ENCODE measurements at places on chromosomes 6 and 20.

GRCh38 chr6:12083302-12083701 is 71.2 kb downstream of the HIVEP1 start:
- DNase-seq, result no peak

GRCh38 chr6:113909224-113909856 is 52.2 kb downstream of the MARCKS start:
- no peak for DNase-seq

DNA sequence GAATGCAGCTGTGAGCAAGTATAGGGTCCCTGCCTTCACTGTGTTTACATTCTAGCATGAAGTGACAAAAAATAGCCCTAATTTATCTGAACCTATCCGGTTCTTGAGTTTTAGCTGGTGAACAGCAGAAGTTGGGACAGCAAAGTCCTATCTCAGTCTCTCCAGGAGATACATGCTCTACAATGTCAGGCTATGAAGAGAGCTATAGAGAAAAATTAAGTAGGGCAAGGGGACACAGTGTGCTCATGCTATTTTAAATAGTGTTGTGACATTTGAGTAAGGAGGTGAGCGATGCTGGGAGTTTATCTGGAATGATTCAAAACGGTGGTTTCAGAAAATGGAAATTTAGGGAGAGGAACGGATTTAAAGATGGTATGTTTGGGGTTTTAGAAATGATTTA is 20.4 kb downstream of the SRPK1 start:
- no peak for DNase-seq

GRCh38 chr6:36663504-36664446 is 14.7 kb upstream of the CDKN1A start:
- DNase-seq, result no peak

DNA sequence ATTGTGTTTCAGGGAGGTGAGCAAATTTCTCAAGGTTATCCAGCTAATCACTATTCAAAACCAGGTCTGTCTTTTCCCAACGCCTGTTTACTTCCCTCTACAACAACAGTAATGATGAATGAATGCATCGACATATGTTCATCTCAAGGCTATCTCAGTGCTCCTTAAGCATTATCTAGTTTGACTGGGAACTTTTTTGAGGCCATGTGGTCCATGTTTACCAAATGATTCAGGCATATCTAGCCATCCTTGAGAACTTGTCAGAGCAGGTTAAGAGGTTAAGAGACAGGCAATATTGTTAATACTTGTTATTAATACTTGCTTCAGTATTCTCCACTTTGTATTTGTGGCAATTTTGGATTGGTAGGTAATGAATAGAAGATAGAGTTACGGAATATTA is 1038.4 kb upstream of the FLRT3 start:
- DNase-seq, result no peak

DNA sequence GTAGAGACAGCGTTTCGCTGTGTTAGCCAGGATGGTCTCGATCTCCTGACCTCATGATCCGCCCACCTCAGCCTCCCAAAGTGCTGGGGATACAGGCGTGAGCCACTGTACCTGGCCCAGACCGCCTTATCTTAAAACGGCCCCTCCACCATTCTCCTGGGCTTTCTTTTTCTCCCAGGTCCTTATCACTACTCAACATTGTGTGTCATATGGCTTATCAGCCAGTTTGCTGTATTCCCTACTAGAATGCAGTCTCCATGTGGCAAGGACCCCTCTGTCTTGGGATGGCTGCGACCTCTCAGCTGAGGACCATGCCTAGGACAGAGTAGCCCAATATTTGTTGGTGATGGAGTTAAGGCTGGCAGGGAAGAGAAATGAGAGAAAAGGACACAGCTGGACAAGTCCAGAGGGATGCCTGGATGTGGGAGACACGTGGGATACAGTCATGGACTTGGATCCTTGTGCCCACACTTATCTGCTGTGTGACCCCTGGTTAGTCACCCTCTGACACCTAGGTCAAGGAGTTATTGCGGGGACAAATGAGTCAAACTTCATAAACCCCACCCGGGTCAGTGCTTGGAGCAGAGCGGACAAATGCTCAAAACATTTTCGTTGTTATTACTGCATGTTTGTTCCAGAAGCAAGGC is 24.0 kb downstream of the ADA start:
- no peak for DNase-seq

DNA sequence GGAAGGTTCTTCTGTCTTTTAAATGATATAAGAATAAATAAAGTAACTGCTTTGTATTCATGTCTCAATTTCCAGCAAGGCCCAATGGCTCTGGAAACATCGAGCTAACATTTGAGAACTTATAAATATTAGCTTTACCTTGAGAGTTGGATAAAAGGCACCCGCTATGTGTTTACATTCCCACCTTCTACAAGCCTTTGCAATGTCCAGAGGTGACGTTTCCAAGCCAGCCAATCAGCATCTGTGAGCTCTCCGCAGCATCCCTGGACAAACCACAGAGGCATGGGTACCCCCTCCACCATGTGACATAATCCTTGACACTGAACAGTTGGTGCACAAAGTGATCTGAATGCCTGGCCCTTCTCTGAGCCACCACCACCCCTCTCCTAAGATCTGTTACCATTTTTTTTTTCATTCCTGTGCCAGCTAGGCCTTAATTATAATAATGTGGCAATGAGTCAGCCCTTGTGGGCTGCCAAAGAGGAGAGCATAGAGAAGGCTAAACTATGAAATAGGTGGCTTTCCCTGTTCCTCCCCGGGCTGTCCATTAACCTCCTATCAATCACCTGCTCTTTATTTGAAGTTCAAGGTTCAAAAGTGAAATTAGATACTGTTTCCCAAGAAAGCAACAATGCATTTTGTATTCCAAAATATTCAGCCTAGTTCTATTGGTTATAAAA is 4.1 kb downstream of the CBLN4 start:
- no peak for DNase-seq

DNA sequence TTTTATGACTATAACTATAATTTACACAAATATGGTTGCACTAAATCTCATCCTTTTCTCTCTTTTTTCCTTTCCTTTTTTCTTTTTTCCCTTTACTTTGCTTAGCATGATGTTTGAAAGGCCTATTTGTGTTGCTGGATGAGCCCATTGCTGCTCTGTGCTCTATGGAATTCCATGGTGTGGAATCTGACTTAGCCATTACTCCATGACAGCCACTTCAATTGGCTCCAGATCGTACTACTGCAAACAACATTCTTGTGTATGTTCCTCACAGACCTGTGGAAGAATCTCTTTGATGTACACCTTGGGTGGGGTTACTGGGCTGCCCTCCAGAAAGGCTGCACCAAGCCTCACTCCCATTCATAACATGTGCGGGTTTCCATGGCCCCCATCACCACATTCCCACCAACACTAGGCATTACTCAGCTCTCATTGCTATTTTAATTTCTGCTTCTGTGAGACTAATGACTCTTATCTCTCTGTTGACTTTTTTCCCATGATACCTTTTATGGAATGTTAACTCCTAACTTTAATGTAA is 979.0 kb downstream of the KIF16B start:
- no peak for DNase-seq

- DNase-seq, result no peak
Measured at GRCh38 chr6:115220551-115221159, 840.0 kb downstream of the FRK start.

DNA sequence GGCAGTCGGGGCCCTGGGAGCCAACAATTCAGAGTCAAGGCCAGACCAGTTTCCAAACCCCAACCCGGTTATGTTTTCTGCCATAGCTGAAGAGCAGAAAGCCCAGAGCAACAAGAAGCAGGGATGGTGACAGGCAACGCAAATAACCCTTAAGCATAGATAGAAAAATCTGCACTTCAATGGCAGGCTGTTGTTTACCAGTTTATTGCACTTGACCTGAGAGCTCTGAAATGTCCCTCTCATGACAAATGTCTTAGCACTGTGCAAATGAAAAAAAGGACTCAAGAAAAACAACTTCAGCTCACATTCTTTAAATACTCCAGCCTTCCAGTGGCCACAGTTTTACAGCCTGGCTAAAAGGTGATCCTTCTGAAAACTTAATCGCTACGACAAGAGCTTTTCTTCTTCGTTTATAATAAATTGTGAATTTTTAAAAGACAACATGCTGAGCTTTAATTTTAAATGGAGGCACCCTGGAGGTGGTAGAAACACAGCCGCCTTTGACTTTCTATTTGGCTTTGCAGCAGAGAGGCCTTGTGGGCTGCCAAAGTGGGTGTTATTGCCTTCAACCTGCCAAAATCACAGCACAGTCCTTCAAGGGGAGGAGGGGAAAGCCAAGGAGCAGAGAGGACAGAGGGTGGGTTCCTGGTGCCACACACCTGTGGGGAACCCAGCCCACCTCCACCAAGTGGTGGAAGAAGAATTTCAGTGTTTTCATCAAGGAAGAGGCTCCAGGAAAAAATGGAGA is 289.5 kb upstream of the CDYL start:
- no peak for DNase-seq

DNA sequence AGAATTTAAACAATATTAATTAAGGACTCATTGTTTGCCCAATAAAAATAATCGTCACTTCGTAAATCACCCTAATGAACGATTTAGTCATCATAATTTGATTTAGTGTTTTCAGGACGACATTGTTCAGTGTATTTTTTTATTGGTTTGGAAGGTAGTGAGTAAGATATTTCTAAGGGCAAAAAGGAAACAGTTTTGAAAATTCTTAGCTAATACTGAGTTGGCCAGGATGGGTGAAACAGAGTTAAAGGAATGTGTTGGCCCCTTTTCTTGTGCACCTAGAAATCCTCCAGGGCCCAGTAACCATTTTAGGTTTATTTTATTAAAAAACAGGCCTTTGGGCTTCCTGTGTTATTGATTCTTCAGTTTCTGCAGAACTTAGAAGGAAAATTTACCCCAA is 25.3 kb downstream of the ANKS1A start:
- DNase-seq, result no peak

- no peak for DNase-seq
Measured at GRCh38 chr6:145784683-145785082, 29.9 kb downstream of the FBXO30 start.

GRCh38 chr20:5841522-5841921 is 91.3 kb downstream of the SHLD1 start:
- DNase-seq, result no peak
